ENCODE measurements at places on chromosomes 7 and 10.

GRCh38 chr7:133623721-133624120 is 370.8 kb downstream of the EXOC4 start:
- no peak for DNase-seq

GRCh38 chr10:116147147-116147905 is 125.7 kb downstream of the GFRA1 start:
- no peak for DNase-seq

DNA sequence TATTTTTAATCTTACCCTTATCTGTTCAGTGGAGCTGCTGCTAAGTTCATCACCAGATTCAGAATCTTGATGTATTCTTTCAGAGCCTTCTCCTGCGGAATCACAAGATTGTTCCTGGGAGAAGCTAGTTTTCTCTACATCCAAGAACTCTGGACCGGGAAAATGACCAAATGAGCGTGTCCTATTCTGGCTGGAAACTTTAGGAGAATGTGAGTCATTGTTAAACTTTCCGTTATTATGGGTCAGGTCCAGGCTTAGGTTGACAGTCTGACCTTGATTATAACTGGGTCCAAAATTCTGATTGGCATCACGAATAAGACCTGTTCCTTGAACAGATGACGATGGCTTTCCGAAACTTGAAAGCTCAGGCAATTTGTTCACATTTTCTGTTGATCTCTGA is 20.5 kb downstream of the ARHGAP12 start:
- no peak for DNase-seq

- no peak for DNase-seq
Measured at GRCh38 chr10:19683356-19683755, 132.9 kb upstream of the PLXDC2 start.

- no peak for DNase-seq
Measured at GRCh38 chr7:1541431-1542162, 11.1 kb downstream of the MAFK start.

DNA sequence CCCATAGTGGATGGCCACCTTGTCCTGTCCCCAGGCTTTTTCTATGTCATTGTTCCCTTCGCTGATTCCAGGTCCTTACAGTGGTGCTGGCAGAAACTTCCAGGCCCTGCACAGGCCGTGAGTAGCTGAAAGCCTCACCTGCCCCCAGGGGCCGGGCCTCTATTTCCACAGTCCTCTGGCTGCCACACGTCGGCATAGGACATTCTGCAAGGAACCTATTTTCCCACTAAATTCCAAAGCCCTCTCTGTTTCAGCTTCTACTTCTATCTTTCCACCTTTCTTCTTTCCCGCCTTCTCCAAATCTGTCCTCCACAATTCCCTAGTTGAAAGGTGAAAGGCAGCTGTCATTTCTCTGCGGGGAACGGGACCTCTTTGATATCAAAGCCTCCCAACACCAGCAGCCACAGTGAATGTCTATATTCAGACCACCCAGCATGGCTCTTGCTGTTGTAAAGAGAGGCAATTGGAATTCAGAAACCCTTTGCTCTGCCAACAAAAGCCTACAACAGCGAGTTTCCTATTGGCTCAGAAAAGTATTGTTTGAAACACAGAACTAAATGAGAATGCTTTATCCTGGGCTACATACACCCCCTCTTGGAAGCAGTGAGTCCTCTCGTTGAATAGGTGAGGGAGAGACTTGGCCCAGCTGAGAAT is 607.7 kb downstream of the GALNT17 start:
- DNase-seq: no peak

DNA sequence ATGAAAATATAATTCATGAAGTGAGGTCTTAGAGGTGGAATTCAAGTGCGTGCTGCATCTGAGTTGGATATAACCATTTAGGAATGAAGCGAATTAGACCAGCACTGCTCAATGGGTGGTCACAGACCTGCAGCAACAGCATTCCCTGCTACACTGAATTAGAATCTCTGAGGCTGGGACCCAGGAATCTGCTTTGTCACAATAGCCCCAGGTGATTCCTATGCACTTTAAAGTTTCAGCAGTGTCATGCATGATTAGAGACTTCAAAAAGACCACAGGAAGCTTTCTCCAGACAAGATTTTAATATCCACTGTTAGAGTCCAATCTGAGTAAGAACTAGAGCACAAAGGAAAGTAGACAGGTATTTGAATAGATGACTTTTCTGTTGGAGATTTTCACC is 352.8 kb upstream of the VSTM2A start:
- DNase-seq: no peak

DNA sequence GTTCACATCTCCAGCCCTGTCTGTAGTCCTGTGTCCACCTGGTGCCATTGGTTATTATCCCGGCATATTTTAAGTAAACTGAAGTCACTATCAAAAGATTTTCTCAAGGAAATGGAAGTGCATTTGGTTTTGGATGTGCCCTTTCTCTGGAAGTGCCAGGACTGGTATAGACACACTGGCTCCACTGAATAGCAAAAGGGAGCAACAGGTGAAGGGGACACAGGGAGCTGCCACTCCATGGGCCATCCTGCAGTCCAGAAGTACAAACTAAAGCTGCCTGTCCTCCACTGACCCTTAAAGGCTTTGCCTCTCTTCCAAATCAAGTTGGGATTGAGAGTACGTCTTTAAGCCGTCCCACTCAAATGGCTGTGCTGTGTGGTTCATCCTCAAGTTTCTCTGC is 62.7 kb downstream of the NOC3L start:
- DNase-seq: no peak

DNA sequence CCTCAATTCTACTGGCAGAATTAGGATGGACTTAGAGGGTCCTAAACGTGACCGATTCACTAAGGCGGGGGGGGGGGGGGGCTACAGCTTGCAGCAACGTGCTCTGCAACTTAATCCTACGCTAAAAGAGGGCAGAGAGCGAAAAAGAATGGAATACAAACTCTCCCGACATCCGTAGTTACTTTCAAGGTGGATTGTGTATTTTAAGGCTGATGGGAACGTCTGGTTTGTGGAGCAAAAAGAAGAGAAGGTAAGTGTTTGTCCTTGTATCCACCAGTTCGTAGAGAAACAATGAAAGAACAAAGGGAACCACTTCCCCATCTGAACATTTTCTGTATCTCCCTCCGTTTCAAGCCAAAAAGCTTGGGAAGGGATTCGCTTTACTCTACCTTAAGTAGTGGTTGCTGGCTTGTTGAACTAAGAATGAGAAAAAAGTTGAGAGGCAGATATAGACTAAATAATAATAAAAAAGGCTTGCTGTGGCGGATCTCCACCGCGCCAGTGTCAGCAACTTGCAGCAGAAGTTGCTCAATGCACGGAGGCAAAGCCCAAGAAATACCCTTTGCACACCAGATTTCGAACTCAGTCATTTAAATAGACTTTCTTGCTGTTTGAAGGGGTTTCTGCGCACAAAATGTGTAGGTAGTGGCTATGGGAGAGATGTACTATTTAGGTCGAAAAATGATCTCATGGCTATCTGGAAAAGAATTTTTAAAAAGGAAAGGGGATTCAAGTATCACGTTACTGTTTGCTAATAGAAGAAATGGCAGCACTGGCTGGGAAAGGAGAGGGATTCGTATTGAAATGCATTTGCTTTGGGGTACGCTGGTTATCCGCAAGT is 736 bp downstream of the SKIDA1 start:
- no peak for DNase-seq

DNA sequence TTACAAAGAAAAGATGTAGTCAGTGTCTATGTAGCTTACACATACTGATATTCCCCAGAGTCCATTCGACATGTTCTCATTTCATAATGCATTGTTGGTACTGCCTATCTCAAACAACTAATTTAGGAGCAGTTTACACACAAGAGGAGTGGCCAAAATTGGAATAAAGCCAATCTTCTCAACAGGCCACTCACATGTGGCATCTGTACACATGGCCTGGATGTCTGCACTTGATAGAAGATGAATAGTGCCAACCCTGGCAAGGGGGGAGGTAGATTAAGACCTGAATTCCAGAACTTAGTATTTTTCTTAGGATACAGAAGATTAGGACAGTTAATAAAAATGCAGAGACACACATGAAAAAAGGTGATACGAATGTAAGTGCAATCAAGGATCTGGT is 125.3 kb upstream of the STARD3NL start:
- DNase-seq: no peak

DNA sequence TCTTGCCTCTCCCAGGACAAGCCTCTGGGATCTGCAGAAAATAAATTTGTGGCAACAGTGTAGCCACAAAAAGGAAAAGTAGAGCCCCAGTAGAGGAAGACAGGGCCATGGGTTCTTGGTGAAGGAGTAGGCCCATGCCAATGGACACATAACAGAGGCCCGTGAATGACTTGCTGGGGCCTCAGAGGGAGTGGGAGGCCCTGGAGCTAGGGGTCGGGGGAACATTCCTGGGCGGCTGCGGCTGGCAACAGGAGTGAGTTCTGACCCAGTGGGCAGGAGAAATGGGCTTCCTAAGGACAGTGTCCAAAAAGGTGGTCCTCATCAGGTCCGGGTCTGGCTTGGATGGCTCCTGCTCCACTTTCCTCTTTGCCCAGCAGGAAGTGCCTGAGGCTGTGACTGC is 260.0 kb downstream of the CCSER2 start:
- no peak for DNase-seq

- no peak for DNase-seq
Measured at GRCh38 chr7:43136064-43136463, 23.6 kb downstream of the HECW1 start.

- no peak for DNase-seq
Measured at GRCh38 chr10:129655679-129656031, 188.6 kb downstream of the MGMT start.

GRCh38 chr10:129509835-129510234 is 42.8 kb downstream of the MGMT start:
- DNase-seq: no peak

DNA sequence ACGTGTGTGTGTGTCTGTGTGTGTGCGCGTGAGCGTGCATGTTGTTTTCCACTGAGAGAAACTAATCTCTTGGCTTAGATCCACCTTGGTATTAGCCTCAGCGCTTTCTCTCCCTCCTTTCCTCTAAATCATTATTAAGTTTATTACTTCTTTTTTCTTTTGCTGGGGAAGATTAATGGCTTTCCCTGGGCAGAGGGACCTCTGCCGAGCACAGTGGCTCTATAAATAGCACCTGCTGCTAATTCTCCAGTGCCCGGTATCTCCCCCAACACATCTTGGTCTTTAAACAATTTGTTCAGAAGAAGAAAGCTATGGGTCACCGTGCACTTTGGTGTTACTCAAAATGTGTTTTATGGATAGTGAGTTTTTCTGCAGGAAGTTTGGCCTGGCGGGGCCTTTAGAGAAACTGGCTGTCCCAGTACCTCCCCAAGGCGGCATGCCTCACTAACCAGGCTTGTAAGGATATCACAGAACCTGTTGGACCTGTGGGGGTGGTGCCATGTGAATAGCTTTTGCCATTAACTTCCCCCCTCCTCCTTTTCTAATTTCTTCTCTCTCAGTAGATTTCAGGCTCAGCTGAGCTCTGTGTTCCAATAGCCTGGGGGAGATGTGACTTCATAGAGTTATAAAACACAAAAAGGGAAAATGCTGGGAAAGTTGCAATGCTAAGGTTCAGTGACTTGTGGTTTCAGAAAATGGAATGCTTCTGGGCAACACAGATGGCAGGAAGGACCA is 70.1 kb upstream of the RAB11FIP2 start:
- DNase-seq: peak; percentile 20

GRCh38 chr7:143248761-143249354 is 14.4 kb upstream of the GSTK1 start:
- DNase-seq: no peak

- DNase-seq: no peak
Measured at GRCh38 chr10:62766386-62766785, 38.1 kb upstream of the ADO start.
